LNCaP clone FGC (cell line): ENCODE measurements at places on chromosomes 2 and 18.

GRCh38 chr2:192604295-192604694 is 409.6 kb upstream of the TMEFF2 start:
- no peak for DNase-seq

- no peak for DNase-seq
These were observed 229.2 kb downstream of the BCL2 start for GRCh38 chr18:63090334-63090733.

- DNase-seq, result no peak
These were observed 10.5 kb downstream of the CYTIP start for GRCh38 chr2:157433394-157433793.

DNA sequence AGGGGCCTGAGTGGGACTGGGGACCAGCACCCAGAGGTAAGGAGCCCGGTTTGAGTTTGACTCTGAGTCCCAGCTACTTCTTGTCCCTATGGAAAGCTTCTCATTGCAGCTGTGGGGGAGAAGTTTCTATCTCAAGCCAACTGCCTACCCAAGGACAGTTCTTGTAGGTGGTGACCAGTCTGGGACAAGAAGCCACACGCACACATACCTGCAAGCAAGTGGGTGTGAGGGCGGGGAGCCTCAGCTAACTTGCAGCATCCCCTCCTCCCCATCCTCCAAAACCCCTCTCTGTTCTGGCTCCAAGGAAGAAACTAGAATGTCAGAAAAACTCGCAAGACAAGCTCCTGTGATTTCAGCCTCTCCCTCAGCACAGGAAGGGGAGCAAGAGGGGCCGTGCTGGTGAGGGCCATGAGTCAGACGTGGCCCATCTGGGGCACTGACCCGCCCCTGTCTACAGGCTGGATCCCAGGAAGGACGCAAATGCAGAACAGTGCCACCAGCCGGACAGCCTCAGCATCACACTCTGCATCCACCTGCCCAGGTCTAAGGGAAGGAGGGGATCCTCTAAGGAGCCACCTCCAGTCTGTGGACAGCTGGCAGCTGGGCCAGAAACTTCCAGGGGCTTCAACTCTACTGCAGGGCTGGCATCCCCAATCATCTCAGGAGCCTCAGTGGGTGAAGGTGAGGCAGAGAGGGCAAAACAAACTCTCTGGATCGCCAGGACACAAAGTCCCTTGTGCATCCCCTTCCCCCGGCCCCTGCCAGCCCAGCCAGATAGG is 103.4 kb downstream of the TNS1 start:
- no peak for DNase-seq

- no peak for DNase-seq
These were observed 47.8 kb upstream of the FOSL2 start for GRCh38 chr2:28344756-28345373.

- no peak for DNase-seq
These were observed 528.3 kb downstream of the CMPK2 start for GRCh38 chr2:6337472-6337820.

- no peak for DNase-seq
These were observed 64.5 kb downstream of the RRM2 start for GRCh38 chr2:10186868-10187535.

DNA sequence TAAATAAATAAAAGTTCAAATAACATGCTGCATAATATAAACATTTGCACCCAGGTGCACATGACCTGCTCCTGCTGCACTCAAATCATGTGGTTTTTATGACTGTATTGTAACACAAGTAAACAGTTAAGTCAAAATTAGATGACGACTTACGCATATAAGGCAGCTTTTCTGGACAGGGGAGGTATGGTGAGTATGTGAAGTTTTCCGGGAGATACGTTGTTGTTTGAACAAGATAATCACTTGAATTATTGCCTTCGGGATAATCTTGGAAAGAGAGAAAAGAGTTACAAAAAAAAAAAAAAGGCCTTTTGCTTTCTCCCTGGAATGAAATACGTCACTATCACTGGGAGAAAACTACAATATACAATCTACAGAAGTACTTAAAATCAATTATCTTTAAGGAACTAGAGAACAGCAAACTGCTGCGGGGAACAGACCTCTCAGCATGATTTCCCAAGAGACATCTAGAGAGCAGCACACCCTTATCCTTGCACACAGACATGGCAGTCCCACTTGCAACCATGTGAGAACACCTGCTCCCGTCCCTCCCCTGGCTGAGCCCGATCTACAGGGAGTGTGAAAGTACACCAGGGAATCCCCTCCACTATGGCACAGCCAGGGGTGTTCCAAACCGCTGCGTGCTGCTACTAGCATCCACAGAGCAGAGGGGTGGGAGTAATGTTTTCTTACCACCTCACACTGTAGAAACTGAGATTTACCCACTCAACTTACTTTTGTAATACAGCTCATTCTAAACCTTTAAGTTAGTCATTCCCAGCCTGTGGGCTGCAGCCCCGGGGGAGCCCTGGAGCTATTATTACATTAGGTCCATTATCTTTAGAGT is 26.3 kb downstream of the B4GALT6 start:
- DNase-seq, result peak; percentile 63

GRCh38 chr2:88697370-88698026 is 6.0 kb downstream of the RPIA start:
- DNase-seq, result no peak

DNA sequence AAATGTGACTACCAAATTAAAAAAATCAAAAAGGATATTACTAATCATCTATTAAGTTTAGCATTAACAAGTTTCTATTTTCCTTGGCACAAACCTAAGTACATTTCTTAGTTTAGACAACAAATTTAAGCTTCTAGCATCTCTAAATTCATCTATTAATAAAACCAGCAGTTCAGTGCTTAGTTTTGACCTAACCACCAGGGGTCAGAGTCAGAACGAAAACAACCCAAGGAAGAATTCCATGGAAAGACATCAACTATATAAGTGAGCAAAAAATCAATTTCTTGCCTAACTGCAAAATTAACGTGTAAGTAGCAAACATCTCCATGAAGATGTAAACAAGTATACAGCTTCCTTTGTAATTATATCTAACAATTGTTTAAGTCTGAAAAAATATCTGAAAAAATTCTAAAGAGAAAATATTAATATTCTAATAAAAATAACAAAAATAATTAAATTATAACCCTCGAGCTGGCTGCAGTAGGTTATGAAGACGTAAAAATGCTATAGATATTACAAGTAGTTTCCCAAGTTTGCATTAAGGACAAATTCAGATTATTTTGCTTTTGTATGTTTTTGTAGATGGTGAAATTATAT is 83.7 kb downstream of the CERKL start:
- peak; percentile 6 for DNase-seq

- peak; percentile 61 for DNase-seq
These were observed 70.2 kb upstream of the SH3BP4 start for GRCh38 chr2:234881413-234882241.

DNA sequence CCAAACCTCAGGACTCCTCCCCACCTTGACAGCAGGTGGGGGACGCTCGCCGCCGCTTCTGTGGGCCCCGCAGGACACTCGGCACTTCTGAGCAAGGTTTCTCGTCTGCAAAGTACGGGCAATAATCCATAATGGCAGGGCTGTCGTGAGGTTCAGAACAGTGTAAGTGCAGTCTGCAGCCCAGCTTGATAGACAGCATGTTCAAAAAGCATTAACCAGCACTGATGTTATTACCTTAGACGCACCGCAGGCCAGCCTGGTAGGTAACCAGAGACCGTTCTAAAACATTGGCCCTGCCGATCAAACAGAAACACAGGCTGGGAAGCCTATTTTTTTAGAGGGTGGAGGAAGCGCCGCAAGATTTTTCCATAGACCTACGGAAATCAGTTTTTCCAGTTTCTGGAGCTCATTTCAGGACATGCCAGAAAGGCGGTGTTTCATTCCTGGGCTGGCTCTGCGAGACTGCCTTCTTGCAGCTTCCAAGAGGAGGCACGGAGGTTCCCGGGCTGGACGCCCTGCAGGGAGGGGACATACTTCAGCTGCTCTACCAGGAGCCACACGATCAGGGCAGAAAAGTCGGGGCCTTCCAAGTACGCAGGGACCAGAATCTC is 148.7 kb downstream of the TPO start:
- no peak for DNase-seq

- no peak for DNase-seq
These were observed 173.1 kb downstream of the SEPTIN10 start for GRCh38 chr2:109440499-109441156.

- DNase-seq, result no peak
These were observed 1.5 kb downstream of the ZC3H8 start for GRCh38 chr2:112253261-112253815.

- DNase-seq, result no peak
These were observed 51.1 kb downstream of the MYO5B start for GRCh38 chr18:50143886-50144285.

DNA sequence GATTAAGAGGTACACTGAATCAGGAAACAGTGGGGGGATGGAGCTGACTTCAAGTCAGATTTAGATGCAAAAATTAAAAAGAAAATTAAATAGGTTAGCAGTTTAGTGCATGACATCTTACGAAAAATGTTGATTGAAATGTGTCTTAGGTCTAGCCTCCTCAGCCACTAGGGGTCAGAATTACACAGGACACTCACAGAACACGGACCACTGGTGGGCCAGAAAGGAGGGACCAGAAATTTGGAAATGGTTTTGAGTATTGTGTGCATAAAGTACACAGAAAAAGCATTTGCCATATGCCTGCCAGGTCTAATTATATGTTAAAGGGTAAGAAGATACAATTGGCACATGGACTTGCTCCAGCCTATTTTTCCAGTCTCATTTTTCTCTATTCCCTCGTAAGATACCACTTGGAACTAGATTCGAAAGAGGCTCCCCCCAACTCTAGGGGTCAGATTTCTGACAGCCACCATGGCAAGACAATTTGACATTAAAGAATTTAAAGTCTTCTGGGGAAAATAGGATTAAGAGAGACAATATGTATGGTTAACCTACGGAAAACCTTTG is 550.2 kb upstream of the SETBP1 start:
- DNase-seq, result peak; percentile 62

DNA sequence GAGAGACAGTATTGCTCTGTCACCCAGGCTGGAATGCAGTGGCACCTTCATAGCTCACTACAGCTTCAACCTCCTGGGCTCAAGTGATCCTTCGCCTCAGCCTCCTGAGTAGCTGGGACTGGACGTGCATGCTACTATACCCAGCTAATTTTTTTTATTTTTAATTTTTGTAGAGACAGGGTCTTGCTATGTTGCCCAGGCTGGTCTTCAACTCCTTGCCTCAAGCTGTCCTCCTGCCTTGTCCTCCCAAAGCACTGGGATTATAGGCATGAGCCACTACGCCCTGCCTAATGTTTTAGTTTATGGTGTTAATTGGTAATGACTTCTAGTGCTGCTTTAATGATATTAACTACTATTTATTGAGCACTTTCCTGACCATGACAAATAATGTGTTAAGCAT is 18.3 kb downstream of the RNF138 start:
- no peak for DNase-seq
